Esophagus mucosa (tissue), 1 donor: ENCODE measurements at places on chromosomes 3 and 15. TPM values are rescaled to one million over a fixed set of nuclear protein-coding genes. Genes with fewer than 3 reads are reported as not detected.

- ATAC-seq, result peak; percentile 11
Measured at GRCh38 chr15:40930430-40931299, 1.5 kb downstream of the DLL4 start.

DNA sequence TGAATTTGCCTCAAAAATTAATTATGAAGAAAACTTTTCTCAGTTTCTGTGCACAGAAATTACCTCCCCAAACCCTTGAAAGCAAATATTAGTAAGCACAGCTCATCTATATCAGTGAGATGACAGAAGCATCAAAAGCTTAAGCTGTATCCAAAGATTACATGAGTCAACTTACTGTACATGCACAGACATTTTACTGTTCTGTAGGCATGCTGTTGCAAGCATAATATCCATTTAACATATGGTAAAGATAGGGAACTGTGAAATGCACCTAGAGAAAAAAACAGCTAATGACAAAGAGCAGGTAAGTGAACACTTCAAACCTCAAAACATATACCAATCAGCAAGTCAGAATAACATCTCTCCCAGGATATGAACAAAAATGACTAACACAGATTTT lies 20.9 kb downstream of the SHOX2 start:
- ATAC-seq, result peak; percentile 81

DNA sequence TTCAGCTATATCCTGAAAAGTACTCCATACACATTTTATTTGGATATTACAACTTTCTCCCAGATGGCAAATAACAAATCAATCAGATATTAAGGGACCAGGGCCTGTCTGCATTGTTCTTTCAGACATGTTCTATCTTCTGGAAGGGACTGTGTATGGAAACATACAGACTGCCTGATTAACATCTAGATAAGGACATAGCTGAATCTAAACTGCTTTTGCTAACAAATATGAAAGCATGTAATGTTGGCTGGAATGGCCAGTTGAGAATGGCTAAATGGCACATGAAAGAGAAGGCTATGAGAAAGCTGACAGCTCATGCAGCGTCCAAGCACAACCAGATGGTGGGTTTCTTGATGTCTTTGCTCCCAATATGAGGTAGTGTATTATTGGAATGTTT lies 149.4 kb downstream of the CFAP20DC start:
- no peak for ATAC-seq

GRCh38 chr3:158359339-158359738 lies 211.7 kb upstream of the MLF1 start:
- ATAC-seq, result no peak

DNA sequence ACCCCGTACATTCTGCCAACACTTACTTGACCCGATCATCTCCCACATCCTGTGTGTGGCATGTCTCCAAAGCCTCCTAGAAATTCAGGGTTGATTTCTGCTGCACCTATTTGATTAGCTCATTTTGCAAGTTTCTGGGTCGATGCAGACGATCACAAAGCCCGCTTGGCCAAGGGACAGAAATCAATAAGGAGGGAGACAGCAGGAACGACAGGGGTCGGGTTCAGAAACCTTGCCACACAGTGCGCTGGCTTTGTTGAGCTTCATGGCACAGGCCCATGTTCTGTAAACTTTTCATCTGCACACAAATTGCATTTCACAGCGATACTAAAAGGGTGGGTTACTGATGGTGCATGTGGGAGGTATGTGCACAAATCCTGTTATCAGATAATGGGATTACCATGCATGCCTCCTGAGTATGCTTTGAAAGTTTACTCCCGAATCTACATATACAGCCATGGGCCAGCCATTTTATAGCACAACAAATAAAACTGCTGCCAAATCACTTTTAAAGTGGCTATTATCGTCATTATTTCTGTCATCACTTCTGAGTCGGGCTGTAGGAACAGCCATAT lies 95.9 kb upstream of the ATP11B start:
- no peak for ATAC-seq

DNA sequence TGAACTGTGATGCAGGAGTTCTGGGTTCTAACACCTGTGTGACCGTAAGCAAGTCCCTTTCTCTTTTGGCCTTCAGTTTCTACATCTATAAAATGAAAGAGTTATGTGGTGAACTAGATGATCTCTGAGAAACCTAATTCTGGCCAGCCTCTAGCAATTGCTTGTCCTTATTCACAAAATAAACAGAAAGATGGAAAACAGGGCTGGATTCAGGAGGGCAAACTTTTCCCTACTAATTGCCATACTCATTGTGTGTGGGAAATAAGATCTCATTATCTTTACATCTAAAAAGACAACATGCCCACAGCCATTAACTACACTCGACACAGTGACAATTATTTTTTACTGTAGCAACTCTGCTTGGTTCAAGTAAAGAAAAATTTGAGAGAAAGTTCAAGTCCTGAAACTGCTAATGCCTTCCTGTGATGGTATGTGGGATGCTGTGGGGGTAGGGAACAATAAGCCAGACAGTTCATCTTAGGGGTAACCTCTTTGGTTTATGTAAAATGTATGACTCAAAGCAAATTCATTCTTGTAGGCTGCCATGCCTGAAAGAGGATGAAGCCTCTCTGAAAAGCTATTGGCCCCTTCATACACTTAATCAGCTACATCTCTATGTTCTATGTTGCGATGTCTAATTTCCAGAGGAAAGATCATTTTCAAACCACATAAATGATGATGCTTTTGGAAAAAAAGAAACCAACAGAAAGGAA lies 177.6 kb upstream of the BCL6 start:
- no peak for ATAC-seq

- ATAC-seq, result no peak
Measured at GRCh38 chr3:181637056-181637455, 74.7 kb upstream of the SOX2 start.

Gene DPPA2
- not detected for total RNA-seq

- ATAC-seq, result no peak
Measured at GRCh38 chr3:194386066-194386465, 13.0 kb downstream of the GP5 start.

DNA sequence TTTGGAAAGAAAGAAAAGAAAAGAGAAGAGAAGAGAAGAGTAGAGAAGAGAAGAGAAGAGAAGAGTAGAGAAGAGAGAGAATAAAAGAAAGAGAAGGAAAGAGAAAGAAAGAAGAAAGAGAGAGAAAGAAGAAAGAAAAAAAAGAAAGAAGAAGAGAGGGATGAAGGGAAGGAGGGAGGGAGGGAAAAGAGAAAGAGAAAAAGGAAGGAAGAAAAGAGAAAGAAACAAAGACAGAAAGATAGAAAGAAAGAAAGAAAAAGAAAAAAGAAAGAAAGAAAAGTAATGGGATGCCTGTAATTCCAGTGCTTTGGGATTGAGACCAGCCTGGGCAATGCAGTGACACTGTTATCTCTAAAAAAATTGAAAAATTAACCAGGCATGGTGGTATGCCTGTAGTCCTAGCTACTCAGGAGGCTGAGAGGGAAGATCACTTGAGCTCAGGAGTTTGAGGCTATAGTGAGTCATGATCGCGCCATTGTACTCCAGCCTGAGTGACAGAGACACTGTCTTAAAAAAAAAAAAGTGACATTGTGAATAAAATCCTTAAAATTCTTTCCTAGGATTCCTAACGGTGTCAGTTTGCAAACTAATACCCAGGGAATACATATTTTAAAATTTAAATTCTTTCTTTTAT lies 1.7 kb downstream of the RASL12 start:
- no peak for ATAC-seq
